Stimulated activated naive CD4-positive, alpha-beta T cell (primary cell): ENCODE measurements at places on chromosomes 7 and 10.

DNA sequence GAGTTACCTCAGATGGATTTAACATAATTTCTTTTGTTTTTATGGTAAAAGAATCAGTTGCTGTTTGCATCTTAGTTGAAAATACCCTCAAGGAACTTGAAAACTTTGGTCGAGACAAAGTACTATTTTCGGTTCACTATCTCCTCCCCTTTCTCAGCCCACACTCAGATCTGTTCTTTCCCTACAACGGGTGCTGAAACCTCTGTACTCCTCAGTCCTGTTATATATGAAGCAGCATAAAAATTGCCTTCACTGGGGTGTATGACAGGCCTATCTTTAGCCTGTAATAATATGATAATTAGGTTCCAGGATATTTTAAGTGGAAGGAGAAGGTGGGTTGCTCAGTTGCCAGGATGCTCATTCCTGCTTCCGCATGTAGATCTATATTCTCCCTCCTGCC, 105.2 kb upstream of the NOBOX start:
- no peak for DNase-seq

DNA sequence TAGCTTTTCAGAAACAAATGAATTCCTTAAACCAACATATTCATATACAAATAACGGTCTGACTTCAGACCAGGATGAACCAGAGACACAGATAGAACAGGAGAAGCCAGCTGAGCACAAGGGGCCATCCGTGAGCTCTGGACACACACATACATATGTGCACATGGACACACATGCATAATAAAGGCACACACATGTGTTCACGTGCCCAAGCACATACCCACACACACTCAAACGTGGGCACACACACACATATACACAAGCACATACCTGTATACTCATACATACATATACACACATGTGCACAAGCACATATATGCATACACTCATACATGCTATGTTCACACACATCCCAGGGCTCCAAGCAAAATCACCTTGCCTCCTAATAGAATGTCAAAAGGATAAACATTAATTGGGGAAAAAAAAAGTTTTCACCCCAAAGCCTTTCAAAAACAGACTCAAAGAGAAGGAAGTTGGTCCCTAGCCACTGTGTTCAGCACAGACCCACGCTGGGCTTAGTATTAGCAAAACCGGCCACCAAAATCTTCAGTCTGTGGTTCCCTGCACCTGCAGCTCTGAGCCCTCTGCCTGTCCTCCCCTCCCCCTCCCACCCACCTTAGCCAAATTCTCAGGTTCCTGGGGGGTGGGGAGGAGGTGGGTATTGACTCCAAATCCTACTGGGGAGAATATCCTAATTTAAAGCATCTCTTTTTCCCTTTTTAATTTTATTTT, 100.4 kb upstream of the MACROH2A2 start:
- no peak for DNase-seq

GRCh38 chr10:71297343-71297742, 21.7 kb upstream of the SLC29A3 start:
- DNase-seq, result no peak

DNA sequence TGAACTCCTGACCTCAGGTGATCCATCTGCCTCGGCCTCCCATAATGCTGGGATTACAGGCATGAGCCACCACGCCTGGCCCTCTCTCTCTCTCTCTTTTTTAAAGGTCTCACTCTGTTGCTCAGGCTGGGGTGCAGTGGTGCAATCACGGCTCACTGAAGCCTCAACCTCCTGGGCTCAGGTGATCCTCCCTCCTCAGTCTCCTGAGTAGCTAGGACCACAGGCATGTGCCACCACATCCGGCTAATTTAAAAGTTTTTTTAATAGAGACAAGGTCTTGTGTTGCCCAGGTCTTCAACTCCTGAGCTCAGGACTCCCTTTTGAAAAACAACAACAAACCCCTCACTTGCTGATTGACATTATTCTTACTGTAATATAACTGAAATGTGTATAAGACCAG, 11.6 kb downstream of the PALD1 start:
- no peak for DNase-seq

GRCh38 chr10:59960751-59961150, 54.4 kb upstream of the CCDC6 start:
- DNase-seq, result no peak

DNA sequence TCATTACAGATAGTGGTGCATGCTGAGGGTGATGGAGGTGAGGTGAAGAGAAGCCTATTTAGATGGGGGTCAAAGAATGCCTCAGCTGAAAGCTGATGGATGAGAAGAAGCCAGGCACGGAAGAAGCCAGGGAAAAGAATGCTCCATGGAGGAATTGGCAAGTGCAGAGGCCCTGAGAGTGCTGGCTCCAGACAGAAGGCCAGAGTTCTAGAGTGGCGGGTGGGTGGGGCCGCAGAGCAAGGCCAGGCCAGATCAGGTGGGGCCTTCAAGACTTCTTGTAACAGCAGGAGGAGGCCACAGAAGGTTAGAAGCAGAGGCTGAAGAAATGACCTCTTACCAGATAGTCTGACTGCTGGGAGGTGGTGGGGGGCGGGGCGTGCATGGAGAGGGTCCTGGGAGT, 7.3 kb downstream of the EEPD1 start:
- no peak for DNase-seq

- no peak for DNase-seq
These were observed 247.3 kb upstream of the PTN start for GRCh38 chr7:137590756-137591305.

DNA sequence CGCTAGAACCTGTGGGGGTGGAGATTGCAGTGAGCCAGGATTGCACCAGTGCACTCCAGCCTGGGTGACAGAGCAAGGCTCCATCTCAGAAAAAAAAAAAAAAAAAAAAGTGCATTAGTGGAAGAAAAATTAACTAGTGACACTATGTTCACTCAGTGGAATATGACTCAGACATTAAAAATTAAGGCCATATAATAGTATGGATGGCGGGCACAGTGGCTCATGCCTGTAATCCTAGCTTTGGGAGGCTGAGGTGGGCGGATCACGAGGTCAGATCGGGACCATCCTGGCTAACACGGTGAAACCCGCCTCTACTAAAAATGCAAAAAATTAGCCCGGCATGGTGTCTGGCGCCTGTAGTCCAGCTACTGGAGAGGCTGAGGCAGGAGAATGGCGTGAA, 3.4 kb downstream of the PHYH start:
- DNase-seq, result no peak

- DNase-seq, result no peak
These were observed 90.7 kb upstream of the TMEM26 start for GRCh38 chr10:61543831-61544230.

DNA sequence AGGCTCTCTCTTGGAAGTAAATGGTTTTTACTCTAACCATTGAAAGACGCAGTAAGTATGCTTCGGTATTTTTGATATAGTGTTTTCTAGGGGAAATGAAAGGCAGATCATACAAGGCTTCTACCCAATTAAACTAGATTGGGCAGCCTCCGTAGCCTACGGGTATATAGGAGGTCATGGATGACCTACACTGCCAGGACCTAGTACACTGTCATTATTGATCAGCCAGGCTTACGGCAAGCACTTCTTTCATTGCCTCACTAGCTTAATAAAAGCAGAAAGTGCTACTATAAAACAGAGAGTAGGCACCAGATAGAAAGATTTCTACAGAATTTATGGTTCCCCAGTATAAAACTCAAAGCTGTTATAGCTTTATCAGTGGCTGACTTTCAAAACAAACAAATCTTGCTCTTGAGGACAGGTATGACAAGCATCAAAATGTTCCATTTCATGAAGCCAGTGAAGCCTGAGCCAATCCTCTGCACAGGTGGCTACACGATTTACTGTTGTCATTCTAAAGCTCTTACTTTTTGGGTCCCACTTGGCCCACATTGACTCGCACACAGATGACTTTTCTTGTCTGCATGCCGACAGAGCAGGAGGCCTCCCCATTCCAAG, 358.1 kb downstream of the THSD7A start:
- no peak for DNase-seq

GRCh38 chr10:67934336-67934735, 49.9 kb downstream of the SIRT1 start:
- no peak for DNase-seq

- DNase-seq, result no peak
These were observed 46.3 kb upstream of the HYAL4 start for GRCh38 chr7:123798532-123799188.

DNA sequence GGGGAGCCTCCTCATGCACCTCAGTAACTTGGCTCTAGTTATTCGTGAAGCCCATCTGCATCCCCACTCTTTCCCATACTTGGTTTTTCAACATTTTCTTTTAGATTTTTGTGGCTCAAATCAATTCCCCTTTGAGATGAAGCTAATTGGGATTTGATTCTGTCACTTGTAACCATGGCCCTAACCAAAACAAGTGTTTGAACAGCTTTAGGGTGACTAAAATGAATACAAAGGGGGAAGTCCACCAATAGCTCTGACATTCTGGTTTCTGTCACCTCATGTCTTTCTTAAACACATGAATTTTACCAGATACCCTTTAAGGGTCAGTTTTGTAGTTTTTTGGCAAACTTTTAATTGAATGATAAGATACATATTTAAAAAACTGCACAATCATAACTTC, 87.0 kb downstream of the PCGF5 start:
- no peak for DNase-seq

DNA sequence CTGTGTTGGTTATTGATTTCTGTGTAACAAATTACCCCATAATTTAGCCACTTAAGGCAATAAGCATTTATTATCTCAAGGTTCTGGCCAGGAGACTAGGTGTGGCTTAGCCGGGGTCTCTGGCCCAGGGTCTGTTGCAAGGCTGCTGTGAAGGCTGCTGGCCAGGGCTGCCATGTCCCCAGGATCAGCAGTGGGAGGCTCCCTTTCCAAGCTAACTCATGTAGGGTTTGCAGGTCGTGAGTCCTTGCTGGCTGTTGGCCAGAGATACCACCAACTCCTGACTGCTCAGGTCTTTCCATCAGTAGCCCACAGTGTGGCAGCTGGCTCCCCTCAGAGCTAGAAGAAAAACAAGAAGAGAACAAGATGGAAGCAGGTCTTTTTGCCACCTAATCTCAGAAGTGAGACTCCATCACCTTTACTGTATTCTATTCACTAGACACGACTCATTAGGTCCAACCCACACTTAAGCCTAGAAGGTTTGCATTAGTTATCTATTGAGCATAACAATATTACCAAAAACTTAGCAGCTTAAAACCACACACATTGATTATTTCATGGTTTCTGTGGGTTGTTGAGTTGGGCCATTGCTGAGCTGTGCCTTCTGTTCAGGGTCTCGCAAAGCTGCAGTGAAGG, 185.6 kb downstream of the PFKFB3 start:
- DNase-seq, result no peak

GRCh38 chr10:33476757-33477273, 142.3 kb upstream of the NRP1 start:
- no peak for DNase-seq

DNA sequence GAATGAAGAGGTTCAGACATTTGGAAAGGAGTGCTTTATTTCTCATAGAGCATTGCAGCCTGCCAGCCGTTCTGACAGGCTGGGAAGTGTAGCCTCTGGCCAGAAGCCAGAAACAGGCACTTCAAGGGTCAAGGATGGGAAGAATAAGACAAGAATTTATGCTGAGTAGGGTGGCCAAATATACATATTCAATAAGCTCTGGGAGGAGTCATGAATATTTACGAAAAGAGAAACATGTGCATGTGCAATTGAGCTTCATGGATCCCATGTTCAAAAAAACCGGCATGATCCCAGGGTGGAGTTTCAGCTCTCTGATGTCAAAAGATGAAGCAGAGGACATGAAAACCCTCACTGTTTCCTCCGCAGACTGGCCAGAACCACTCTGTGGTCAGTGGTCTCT, 32.9 kb downstream of the TLX1 start:
- no peak for DNase-seq

DNA sequence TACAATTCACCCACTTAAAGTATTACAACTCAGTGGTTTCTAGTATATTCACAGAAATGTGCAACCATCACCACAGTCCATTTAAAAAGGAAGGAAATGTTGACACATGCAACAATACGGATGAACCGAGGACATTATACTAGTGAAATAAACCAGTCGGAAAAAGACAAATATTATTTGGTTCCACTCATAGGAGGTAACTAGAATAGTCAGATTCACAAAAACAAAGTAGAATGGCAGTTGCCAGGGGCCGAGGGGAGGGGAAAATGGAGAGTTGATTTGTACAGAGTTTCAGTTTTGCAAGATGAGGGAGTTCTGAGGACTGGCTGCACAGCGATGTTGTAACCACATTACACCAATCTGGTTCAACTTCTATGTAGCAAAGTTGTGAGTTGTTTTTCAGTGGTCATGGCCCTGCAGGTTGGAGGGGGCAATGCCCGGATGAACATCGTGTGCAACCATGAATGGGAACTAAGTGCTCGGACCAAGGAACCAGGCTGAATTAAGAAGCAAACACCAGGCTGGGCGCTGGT, 17.6 kb upstream of the TNPO3 start:
- DNase-seq, result no peak

DNA sequence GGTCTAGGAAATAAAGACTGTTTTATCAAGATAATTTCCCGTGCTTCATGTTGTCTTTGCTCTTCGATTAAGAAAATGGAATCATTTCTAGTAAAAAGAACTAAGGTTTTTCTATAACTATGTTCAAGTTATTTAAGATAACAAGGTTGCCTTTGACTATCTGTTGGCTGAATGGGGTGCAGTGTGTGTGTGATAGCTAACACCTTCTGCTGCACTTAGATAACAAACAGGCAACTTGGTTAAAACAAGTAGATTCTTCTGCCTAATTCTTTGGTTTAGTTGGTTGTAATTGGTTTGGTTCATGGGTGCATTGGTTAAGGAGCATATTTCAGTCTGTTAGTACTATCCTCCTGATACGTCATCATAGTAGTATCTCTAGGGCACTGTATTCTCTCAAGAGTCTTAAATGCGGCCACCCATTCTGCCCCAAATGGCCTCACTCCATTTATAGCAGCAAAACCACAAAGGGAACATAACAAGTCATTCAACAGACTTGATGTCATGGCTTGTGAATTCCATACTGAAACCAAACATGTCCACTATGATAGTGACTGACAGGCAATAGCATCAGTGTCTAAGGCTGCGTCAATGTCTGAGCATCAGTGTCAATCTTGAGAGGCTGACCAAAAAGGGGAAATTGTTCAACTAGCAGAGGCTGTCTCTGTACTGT, 55.7 kb downstream of the CCDC3 start:
- DNase-seq, result no peak

DNA sequence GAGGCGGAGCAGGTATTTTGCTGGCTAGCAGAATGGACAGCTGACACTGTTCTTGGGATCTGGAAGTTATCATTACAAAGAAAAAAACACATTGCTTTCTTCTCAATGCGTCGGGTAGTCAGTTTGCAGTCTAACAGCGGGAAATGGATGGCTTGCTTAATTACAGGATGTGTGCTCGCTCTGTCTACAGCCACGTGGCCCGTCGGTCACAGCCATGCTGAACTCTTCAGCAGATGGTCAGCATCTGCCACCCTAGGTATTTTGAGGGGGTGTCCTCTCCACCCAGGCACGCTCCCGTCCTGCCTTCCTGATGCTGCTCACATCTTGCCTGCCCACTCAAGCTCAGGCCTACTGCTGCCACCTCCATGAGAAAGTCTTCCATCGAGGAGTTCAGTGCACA, 20.4 kb upstream of the INMT start:
- no peak for DNase-seq

DNA sequence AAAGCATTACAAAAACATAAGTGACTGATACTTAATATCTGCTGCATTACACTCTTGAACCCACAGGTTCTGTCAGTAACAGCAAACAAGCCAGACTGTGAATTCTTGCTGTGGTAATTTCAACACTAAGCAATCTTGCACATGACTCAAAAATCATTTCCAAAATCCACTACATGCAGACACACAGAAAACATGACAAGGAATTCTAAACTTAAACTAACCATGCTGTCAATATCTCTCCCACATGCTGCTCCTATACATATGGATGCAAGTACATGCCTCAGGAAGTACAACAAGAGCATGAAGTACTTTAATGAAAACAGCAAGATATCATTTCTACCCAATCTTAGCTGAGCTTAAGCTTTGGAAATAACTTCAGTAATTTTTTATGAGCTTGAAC, 890.2 kb upstream of the KCND2 start:
- DNase-seq, result no peak
